Pancreas (tissue), 10 donors: ENCODE measurements at places on chromosomes 6 and 20.

DNA sequence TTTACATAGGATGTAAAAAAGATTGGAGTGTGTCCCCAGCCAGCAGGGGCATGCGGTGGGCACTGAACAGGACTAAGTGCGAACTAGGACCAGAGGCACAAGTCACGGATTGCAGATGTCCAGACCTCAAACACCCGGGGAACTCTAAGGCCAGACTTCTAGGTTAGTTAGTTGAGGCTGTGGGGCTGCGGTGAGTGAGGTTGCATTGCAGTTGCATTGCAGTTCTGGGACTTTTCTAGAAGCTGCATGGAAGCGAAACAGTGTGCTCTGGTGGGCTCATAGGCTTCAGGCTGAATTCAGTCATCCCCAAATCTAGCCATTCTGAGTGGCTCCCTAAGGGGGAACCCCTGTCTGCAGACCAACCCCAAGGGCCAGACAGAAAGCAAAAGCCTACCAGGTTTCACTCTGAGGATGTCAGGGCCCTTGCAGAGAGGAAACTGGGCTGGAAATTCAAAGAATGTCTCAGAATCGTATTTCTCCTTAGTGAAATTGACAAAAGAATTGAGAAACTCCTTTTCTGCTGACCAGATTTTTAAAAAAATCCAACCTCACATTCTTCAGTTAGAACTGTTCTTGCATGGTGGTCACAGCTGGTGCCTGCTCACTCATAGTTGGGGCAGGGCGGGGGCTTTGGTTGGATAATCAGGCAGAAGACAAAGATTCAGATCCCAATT lies 182.8 kb downstream of the ZDHHC14 start:
- H3K27me3 ChIP-seq = no peaks in the 10 kb centered on the region

- H3K27ac ChIP-seq = peak within 1 kb of the TSS; percentile 33
- H3K27me3 ChIP-seq = no peaks in the 10 kb centered on the region
- no peak within 1 kb of the TSS for H3K4me3 ChIP-seq
- H3K4me1 ChIP-seq = peaks cover 8% of the 10 kb centered on the region
- H3K36me3 ChIP-seq = no peaks in the 10 kb centered on the region
These were observed at the start of gene TNXB for GRCh38 chr6:32109114-32109764. TNXB (minus strand) TSS chr6:32109338; CDS start chr6:32098198, 11,140 bp downstream.

DNA sequence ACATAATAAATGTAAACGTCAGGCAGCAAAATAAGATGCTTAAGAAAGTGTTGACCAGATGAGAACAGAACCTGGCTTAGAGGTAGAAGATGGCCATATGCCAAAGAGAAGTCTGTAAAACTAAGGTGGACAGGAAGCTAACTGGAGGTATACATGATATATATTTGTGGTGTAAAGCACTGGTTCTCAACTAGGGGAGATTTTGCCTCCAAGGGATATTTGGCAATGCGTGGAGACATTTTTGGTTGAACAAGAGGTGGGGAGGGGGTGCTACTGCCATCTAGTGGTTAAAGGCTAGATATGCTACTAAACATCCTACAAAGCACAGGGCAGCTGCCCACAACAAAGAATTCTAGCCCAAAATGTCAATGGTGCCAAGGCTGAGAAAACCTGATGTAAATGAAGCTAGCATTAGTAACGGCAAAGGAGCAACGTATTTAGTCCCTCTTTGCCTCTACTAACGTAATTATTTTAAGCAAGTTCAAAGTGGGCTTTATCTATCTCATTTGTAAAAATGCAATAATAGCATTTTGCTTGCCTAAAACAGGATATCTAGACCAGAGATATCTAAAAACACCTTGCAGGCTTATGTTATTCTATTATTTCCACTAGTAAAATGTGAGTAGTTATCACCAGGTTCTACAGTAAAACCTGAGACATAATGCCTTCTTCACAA lies 182.6 kb downstream of the RNGTT start:
- H3K4me3 ChIP-seq = no peak overlapping the region
- no peaks in the 10 kb centered on the region for H3K4me1 ChIP-seq
- DNase-seq = no peak
- H3K27me3 ChIP-seq = no peaks in the 10 kb centered on the region
- H3K36me3 ChIP-seq = no peaks in the 10 kb centered on the region

GRCh38 chr6:34912715-34913464 lies 23.8 kb downstream of the ANKS1A start:
- no peaks in the 10 kb centered on the region for H3K36me3 ChIP-seq
- no peaks in the 10 kb centered on the region for H3K4me1 ChIP-seq
- no peak for DNase-seq
- H3K27ac ChIP-seq = no peak overlapping the region
- no peaks in the 10 kb centered on the region for H3K27me3 ChIP-seq

- no peaks in the 10 kb centered on the region for H3K4me1 ChIP-seq
- no peak overlapping the region for H3K27ac ChIP-seq
- H3K36me3 ChIP-seq = no peaks in the 10 kb centered on the region
- no peaks in the 10 kb centered on the region for H3K27me3 ChIP-seq
These were observed 6.3 kb downstream of the ALDH8A1 start for GRCh38 chr6:134943522-134944111.

GRCh38 chr6:113102761-113103160 lies 754.4 kb upstream of the MARCKS start:
- no peaks in the 10 kb centered on the region for H3K36me3 ChIP-seq
- no peak for DNase-seq
- no peaks in the 10 kb centered on the region for H3K4me1 ChIP-seq
- H3K27me3 ChIP-seq = no peaks in the 10 kb centered on the region
- H3K27ac ChIP-seq = no peak overlapping the region
- H3K4me3 ChIP-seq = no peak overlapping the region

- H3K4me1 ChIP-seq = no peaks in the 10 kb centered on the region
- H3K27me3 ChIP-seq = no peaks in the 10 kb centered on the region
- no peak overlapping the region for H3K27ac ChIP-seq
- DNase-seq = no peak
- H3K36me3 ChIP-seq = no peaks in the 10 kb centered on the region
- H3K4me3 ChIP-seq = no peak overlapping the region
These were observed 635.3 kb upstream of the MARCKS start for GRCh38 chr6:113221850-113222249.

DNA sequence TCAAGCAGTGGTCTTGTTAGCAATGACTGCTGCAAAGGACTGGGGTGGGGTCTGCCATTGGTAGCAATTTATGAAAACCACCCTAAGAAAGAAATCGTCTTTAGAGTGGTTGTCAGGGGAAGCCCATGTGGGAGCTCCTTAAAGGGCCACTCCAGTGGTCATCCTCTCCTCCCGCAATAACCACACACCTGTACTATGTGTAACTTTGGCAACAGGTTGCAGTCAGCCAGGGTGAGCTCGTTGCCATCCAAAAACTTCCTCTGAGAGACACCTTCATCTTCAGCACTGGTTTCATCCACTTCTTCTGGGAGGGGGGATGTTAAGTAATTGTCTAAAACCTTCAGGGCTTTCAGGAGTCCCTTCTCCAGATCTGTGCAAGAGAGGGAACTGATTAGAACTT lies 2.9 kb upstream of the DDAH2 start:
- no peak overlapping the region for H3K4me3 ChIP-seq
- H3K36me3 ChIP-seq = peaks cover 17% of the 10 kb centered on the region
- H3K27ac ChIP-seq = no peak overlapping the region
- peaks cover 4% of the 10 kb centered on the region for H3K4me1 ChIP-seq
- H3K27me3 ChIP-seq = no peaks in the 10 kb centered on the region

DNA sequence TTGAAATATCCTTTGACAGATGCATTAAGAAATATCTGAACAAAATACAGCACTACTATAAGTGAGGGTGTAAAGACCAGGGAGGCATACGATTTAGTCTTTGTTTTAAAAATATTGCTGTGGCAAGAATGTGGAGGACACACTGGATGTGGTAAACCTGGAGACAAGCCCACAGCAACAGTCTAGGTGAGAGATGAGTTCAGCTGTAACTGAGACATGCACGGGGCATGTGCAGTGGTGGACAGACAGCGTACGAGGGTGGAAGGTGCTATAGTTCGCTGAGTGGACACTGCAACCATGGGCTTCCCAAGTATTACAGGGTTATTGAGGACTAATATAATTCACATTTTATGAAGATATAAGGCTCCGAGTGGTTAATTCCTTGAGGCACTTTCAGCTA lies 1.8 kb downstream of the NANP start:
- no peaks in the 10 kb centered on the region for H3K36me3 ChIP-seq
- H3K4me1 ChIP-seq = peaks cover 6% of the 10 kb centered on the region
- no peak overlapping the region for H3K4me3 ChIP-seq
- H3K27ac ChIP-seq = no peak overlapping the region
- no peaks in the 10 kb centered on the region for H3K27me3 ChIP-seq

- no peaks in the 10 kb centered on the region for H3K4me1 ChIP-seq
- H3K36me3 ChIP-seq = no peaks in the 10 kb centered on the region
- no peak overlapping the region for H3K27ac ChIP-seq
These were observed 39.1 kb downstream of the L3MBTL3 start for GRCh38 chr6:130057495-130057894.

- H3K4me1 ChIP-seq = no peaks in the 10 kb centered on the region
- H3K4me3 ChIP-seq = no peak overlapping the region
- H3K36me3 ChIP-seq = no peaks in the 10 kb centered on the region
- no peak for DNase-seq
- no peaks in the 10 kb centered on the region for H3K27me3 ChIP-seq
- no peak overlapping the region for H3K27ac ChIP-seq
These were observed 148.6 kb downstream of the TMEM242 start for GRCh38 chr6:157174731-157175130.

DNA sequence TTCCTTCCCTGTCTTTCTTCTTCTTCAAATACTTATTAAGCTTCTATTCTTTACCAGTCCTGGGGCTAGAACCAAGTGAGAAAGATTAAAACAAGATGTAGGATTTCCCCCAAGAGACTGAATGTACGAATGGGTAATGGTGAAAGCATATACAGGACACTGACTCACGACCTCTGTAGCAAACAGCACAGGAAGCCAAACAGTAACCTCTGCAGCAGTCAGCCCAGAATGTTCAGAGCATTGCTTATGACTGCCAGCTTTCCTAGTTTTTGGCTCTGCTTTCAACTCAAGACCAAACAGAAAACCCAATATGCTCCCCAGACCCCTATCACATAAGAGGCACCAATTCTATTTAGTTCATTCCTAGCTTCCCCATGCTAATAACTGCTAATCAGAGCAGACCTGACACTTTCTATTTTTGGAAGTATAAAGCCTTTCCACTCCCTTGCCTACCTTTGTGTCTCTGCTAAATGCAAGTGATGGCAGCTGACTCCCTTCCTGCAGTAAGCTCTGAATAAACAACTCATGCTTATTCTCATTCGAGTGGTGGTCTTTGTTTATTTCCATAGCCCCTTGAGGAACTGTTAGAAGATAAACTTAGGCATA lies 690.6 kb downstream of the EPM2A start:
- no peak overlapping the region for H3K27ac ChIP-seq
- DNase-seq = no peak
- no peaks in the 10 kb centered on the region for H3K4me1 ChIP-seq
- H3K4me3 ChIP-seq = no peak overlapping the region

DNA sequence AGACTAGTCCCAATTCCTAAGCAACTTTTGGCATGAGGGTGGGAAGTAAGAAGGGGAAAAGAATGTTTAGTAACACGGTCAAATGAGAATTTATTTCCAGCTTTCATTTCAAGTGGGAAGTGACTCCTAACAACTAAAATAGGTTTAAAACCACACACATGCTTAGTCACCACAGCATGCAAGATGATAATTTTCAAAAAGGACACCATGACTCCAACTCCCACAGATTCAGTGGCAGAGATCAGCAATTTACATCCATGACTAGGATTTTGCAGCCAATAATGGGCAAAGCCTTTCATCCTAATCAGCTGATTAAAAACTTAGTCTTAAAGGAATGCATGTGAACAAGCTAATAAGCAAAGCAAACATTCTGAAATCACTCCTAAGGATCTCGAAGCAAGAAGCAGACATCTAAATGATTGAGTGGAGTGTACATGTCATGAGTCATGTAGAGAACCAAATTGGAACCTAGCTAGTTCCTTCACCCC lies 48.1 kb upstream of the GCLC start:
- H3K27ac ChIP-seq = no peak overlapping the region
- DNase-seq = no peak
- H3K4me3 ChIP-seq = no peak overlapping the region
- no peaks in the 10 kb centered on the region for H3K27me3 ChIP-seq
- H3K4me1 ChIP-seq = no peaks in the 10 kb centered on the region
- no peaks in the 10 kb centered on the region for H3K36me3 ChIP-seq

GRCh38 chr6:155089746-155090145 lies 94.6 kb downstream of the TIAM2 start:
- no peak overlapping the region for H3K27ac ChIP-seq
- no peaks in the 10 kb centered on the region for H3K36me3 ChIP-seq
- H3K4me3 ChIP-seq = no peak overlapping the region

GRCh38 chr6:111855753-111856152 lies 17.5 kb downstream of the FYN start:
- no peak for DNase-seq
- H3K27me3 ChIP-seq = no peaks in the 10 kb centered on the region
- H3K4me3 ChIP-seq = no peak overlapping the region

DNA sequence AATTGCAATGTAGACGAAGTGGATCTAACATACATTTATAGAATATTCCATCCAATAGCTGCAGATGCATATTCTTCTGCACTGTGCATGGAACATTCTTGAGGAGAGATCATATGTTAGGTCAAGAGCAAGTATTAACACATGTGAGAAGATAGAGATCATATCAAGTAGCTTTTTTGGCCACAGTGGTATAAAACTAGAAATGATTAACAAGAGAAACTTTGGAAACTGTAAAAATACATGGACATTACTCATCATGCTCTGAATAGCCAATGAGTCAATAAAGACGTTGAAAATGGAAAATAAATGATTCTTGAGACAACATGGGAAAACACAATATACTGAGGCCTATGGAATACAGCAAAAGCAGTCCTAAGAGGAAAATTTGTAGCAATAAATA lies 94.2 kb downstream of the STXBP5 start:
- H3K4me3 ChIP-seq = no peak overlapping the region
- no peak overlapping the region for H3K27ac ChIP-seq
- peaks cover 23% of the 10 kb centered on the region for H3K36me3 ChIP-seq
- DNase-seq = no peak
- no peaks in the 10 kb centered on the region for H3K4me1 ChIP-seq
- no peaks in the 10 kb centered on the region for H3K27me3 ChIP-seq

DNA sequence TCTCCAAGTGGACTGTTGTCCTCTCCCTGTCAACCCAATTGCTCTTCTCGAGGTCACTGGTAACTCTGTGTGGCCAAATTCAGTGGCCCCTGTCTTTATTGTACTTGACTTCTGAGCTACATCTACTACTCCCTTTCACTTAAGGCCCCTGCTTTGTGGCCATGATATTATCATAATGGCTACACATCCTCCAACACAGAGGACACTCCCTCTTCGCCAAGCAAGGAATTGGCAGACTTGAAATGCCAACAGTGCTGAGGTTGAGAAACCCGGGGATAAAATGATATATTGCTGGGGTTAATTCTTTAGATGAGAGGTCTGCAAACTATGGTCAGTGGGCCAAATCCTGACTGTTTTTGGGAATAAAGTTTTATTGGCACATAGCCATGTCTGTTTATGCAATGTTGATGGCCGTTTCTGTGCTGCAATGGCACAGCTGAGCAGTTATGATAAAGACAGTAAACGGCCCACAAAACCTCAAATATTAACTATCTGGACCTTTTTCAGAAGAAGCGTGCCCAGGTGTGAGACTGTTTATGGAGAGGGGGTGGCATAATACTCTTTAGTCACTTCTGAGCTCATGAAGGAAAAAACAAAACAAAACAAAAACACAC lies 12.0 kb upstream of the MRPS10 start:
- no peak for DNase-seq
- H3K36me3 ChIP-seq = no peaks in the 10 kb centered on the region
- H3K27ac ChIP-seq = no peak overlapping the region
- H3K4me1 ChIP-seq = no peaks in the 10 kb centered on the region
- no peaks in the 10 kb centered on the region for H3K27me3 ChIP-seq

- H3K27ac ChIP-seq = no peak overlapping the region
- H3K4me3 ChIP-seq = no peak overlapping the region
- no peak for DNase-seq
- no peaks in the 10 kb centered on the region for H3K36me3 ChIP-seq
- H3K27me3 ChIP-seq = no peaks in the 10 kb centered on the region
- no peaks in the 10 kb centered on the region for H3K4me1 ChIP-seq
These were observed 41.2 kb downstream of the TBC1D7 start for GRCh38 chr6:13287104-13287503.
